B cell (primary cell): ENCODE measurements at places on chromosomes 5 and 9. TPM values are rescaled to one million over a fixed set of nuclear protein-coding genes. Genes with fewer than 3 reads are reported as not detected.

IL13 gene
- 0.42 TPM in 1 of 2 replicates, not detected in the other for total RNA-seq

TAF1L gene
- total RNA-seq = not detected in 2 replicates

PCDHGC3 gene
- total RNA-seq = 1.9 and 2.0 TPM in 2 replicates

CYLC2 gene
- total RNA-seq = not detected in 2 replicates

DNA sequence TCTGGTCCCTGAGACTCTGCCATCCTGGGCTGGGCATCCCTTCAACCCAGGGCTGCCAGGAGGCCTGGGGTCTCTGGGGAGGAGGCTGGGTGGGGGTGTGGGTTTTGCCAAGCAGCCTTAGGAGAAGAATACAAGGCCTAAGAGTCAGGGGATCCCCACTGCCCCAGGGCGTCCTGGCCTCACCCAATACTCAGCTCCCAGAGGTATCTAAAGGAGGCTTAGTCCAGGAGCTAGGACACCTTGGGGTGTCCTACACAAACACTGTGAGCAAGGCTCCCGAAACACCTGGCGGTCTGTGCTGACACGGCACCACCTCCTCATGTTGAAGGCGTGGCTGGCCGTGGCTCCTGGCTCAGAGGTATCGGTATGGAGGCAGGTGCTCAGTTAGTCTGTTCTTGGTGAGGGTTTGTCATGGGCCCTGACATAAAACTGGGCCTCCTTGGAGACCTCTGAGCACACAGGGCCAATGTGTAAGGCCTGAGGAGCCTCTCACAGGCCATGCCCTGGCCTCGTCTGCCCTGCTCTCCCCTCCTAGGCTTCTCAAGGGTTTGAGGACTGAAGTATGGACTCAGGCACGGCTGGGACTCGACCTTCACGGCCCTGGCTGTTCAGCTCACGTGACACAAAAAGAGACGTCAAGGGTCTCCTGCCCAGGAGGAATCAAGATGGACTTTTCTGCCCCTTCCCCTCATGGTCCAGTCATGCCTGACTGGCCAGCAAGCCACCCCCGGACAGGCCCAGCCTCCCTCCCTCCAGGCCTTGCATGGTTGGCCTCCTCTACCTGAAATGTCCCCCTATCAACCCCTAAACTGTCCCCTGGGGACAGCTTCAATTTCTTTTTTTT is 277.3 kb downstream of the FSTL4 start:
- H3K36me3 ChIP-seq = no peaks in the 10 kb centered on the region
- no peak for DNase-seq
- H3K4me3 ChIP-seq = no peak overlapping the region
- H3K27ac ChIP-seq = no peak overlapping the region

DNA sequence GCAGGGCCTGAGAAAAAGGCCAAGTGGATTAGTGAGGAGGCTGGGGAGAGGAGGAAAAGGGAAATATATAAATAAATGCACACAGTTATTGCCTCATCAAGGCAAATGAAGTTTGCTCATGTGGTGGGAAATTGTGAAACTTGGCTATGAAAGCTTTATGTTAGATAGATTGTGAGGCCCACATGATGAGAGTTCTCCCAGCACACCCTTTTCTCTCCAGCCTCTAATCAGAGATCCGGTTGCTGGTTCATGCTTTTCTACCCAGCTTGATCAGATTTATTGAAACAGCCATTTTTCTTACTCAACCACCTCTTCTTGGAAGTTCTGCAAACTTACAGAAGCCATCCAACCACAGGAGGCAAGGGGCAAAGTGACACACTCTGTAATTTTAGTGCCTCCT is 125.8 kb upstream of the KLF4 start:
- no peaks in the 10 kb centered on the region for H3K4me1 ChIP-seq
- H3K27me3 ChIP-seq = no peaks in the 10 kb centered on the region
- H3K4me3 ChIP-seq = no peak overlapping the region

DNA sequence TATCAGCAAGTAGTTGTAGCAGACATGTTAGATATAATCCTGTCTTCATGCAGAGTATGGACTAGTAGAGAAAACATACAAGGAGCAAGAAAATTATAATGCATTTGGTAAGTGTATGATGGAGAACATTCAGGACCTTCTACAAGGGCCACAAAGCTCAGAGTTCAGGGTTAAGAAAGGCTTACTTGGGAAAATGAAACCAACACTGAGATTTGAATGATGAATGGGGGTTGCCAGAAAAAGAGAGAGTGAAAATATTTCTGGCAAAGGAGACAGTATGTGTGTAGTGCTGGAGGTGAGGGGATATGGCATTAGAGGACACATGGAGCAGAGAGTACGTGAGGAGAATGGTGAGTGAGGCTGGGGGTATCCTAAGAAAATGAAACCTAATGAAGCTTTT is 169.8 kb upstream of the STK32A start:
- H3K36me3 ChIP-seq = no peaks in the 10 kb centered on the region
- H3K4me1 ChIP-seq = no peaks in the 10 kb centered on the region
- H3K4me3 ChIP-seq = no peak overlapping the region
- no peaks in the 10 kb centered on the region for H3K27me3 ChIP-seq
